ENCODE measurements at places on chromosomes 3 and 15.

DNA sequence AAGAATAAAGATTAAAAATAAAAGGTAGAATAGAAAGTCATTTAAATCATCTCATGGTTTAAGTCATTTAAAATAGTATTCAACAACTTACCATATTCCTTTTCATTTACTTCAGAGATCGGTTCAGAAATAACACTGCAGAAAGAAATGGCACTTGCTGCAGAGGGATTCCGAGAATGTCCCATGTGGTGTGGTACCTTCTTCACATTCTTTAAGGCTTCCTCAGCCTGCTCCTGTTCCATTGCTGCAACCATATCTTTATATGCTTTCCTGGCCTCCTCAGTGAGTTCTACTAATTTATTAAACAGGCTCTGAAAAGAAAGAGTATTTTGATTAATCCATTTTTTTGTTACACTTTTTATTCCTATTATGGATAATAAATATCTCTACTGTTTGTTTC lies 32.6 kb upstream of the SHC4 start:
- no peak for DNase-seq

DNA sequence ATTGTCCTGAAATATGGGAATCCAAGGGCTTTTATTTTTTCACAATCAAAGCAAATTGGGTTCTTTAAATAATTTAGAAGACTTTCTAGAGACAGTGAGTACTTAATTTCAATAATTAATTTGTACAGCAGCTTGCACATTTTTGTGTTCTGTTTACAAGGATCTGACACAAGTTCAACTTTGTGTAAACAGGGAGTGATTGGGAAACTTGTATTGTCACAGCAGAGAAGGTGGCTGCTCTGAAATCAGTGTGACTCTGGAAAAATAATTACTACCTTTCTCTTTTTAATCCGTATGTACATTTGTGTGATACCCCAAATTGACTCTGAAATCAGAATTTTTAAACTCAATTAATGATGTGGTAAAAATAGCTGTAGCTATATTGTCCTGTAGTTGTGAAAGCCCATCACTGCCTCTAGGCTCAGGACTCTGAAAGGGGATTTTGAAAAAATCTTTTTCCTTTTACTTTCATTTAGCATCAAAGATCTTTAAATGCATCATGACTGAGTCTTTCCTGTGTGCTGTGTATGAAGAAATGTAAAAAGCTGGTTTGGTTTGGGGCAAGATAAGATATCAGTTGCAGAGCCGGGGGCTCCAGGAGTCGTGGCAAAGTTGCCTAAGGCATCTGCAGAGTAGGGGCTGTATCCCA lies 45.1 kb downstream of the MFSD1 start:
- no peak for DNase-seq

DNA sequence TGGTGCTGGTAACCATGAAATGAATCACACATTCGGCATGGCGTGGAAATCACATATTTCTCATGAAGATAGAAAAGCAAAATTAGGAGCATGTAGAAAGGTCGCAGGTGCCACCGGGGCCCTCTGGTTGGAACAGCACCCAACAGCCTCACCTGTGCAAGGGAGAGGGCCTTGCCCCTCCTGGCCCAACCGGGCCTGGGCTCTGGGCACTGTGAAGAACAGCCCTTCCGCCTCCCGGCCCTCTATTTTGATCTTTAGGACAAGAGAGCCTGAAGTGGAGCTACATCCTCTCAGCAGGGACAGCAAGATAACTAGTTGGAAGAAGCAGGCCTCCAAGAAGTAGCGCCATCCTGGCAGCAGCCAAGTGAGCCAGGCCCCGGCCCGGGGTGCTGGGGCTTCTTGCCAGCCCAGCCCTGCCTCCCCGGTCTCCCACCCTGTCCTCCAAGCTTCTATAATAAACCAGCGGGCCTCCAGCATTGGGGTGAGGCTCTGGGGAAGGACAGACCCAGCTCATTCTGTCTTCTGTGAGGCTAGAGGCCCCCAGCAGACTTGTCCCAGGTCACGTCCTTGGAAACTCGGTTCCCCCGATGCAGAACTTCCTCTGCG lies 46.1 kb upstream of the FGD5 start:
- no peak for DNase-seq

DNA sequence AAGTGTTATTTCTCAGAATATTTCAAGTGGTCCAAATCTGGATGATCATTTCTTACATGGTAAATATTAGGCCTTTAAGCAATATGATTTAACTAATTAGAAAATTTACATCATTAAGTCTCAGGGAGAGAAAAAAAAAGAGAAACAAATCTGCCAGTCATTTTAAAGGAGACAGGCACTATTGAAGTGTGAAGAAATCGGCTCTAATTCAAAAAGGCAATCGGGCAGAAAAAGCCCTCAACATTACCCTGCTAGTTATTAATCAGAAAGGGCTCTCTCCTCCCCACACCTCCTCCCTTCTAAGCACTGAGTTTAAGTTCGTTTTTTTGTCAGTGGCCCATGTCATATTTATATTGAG lies 215.9 kb downstream of the MEIS2 start:
- DNase-seq = no peak

DNA sequence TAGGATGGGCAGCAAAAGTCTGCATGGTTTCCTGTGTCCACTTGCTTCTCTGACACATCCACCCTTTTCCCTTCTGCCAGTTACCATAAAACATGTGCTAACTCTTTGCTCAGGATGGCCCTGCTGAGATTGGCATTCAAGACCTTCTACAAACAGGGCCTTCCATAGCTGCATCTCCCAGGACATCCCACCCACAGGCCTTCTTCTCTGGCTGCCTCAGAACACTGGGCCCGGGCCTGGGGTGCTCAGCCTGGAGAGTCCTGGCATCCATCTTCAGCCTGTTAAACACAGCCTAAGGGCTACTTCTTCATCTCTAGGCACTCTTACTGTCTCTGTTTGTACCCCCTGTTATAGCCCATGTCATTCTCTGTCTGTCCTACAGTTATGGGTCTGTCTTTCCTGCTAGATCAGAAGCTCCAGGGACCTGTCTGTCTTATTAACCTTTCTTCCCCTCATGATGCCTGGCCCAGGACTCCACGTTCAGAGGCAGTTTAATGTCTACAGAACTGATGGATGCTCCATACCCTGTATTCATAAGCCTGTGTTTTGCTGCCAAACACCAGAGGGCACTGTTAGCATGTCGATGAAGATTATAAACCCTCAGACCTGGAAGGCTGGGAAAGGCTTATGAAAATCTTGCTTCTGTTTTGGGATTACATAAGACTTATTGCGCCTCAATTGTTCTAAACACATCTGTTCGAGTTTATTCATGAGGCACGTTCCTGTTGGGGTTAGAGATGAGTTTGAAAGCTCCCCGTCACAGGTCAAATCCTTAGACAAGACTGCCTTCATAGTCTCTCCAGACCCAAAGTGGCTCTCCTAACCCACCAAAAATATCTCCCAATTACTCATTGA lies 16.5 kb downstream of the SEMA3G start:
- DNase-seq = no peak

DNA sequence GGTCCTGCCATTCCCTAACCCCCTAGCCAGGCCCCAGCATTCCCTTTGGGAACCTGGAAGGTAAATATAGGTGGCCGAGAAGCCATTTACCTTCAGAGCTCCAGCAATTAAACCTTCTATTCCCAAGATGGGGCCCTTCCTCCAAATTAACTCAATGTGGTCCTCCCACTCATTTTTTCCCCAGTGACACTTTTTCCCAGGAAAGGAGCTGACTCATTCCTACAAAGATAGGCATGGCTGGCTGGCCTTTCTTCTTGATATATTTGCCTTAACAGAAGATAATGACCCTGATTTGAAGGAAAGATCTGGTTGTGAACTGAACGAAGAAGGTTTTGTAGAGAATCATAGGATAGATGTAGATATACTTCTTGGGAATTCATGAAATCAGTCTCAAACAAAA lies 279.0 kb upstream of the VEPH1 start:
- DNase-seq = no peak

- DNase-seq = no peak
Measured at GRCh38 chr15:30979457-30979856, 12.0 kb downstream of the MTMR10 start.

- DNase-seq = no peak
Measured at GRCh38 chr15:87527416-87527815, 729.1 kb downstream of the NTRK3 start.

- no peak for DNase-seq
Measured at GRCh38 chr15:32844118-32844711, 126.4 kb downstream of the GREM1 start.

GRCh38 chr3:189937302-189938127 lies 183.2 kb downstream of the P3H2 start:
- no peak for DNase-seq

- DNase-seq = no peak
Measured at GRCh38 chr3:66383023-66383422, 117.8 kb downstream of the LRIG1 start.

DNA sequence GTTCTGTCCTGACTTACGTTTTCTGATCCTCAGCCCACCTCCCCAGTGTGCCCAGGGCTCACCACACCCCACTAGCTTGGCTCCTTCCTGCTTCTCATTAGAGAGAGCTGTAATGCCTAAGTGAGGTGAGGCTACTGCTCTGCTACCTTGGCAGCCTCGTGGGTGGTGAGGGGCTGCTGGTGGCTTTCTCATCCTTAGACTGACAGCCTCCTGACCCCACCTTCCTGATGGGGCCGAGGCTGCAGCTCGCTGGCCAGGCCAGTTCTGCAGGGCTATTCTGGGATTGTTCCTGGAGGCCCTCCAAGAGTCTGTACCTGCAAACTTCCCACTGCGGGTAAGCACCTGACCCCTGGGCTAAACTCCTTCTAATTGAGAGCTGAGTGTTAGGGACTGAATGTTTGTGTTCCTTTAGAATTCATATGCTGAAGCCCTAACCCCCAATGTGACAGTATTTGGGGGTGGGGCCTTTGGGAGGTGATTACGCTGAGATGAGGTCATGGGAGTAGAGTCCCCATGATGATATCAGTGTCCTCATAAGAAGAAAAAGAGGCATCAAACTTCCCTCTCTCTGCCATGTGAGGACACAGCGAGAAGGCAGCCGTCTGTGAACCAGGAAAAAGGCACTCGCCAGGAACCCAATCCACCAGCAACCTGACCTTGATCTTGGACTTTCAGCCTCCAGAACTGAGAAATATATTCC lies 38.1 kb upstream of the IQSEC1 start:
- no peak for DNase-seq

DNA sequence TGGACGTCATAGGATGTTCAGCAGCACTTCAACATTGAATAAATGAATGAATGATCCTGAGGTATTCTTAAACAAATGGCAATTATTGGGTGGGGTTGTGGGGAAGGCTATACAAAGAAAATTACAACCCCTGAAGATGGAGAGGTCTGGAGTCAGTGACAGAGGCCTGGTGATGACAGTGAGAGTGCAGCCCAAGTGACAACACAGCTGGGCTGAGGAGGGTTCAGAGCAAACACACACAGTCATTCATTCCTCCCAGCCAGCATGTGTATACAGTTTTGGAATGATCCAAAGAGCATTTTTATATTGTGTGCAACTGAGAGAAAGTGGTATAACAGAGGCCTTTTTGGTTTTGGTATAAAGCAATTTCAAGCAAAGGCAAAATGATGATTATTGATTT lies 148.1 kb downstream of the ANO10 start:
- no peak for DNase-seq

GRCh38 chr15:37094915-37095711 lies 5.2 kb downstream of the MEIS2 start:
- no peak for DNase-seq

Data from NCI-H187 treated with DMSO at 0.1 percent for 48 hours (cell line).